ENCODE measurements at places on chromosomes 5 and 9.

- no peak for DNase-seq
Measured at GRCh38 chr9:89372979-89373378, 54.7 kb downstream of the SECISBP2 start.

- DNase-seq = no peak
Measured at GRCh38 chr5:177988989-177989625, 6.9 kb downstream of the PROP1 start.

DNA sequence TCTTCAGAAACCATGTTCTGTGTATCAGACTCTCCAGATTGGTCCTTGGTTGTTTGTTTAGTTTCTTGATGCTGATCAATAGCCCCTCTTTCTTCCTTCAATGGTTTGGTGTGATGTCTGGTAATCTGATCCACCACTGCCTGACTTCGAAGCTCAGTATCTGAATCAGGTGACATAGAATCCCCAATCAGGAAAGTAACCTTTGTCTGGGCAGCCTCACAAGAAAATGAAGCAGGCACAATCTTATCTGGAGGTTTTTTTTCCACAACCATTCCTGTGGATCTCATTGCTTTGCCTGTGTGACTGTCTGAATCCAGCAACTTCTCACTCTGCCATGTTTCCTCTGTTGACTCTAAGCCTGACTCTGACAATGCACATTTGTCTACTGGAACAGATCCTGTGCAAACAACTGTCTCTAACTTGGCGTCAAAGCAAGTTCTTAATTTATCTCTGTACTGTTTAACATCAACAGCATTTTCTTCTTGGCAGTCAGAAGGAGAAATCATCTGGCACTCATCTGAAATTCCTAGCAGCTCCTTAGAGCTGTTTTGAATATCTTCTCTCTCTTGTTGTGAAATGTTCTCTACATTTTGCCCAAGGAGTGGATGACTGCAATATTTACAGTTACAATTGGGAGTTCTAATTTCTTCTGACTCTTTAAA is 37.1 kb upstream of the RAPGEF6 start:
- no peak for DNase-seq

DNA sequence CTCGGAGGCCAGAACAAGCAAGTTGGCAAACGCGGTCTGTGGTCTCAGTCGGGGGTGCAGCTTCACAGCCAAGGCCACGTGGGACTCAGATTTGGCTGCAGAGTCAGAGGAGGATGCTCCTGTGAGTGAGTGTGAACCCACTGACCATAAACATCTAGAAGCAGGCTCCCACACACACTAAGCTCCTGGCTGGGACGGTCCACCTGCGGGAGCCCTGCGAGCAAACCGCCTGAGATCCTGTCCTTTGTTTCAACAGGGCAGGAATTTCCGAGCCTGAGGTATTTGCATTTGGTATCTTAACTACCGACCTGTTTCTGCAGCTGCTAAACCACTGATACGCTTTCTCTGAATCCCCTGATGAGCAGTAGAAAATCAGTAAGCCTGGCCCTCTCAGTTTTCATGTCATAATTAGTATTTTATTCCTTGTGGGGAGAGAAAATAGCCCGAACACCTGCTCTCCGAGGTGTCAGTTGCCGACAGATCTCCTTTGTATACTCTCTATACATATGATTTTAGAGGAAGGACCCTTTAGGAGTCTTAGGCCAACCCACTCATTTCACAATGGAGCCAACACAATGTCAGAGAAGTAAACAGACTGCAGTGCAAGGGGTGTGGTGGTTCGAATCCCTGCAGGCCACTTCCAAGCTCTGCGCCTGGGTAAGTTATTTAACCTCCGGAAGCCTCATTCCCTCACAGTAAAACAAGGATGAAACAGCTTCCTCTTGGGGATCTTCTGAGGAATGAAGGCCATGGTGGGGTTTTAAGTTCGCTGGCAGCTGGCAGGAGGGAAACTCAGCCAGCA is 40.9 kb upstream of the PWWP2A start:
- DNase-seq = no peak

Data from H54 (cell line).